ENCODE measurements at places on chromosomes 2 and 18.

DNA sequence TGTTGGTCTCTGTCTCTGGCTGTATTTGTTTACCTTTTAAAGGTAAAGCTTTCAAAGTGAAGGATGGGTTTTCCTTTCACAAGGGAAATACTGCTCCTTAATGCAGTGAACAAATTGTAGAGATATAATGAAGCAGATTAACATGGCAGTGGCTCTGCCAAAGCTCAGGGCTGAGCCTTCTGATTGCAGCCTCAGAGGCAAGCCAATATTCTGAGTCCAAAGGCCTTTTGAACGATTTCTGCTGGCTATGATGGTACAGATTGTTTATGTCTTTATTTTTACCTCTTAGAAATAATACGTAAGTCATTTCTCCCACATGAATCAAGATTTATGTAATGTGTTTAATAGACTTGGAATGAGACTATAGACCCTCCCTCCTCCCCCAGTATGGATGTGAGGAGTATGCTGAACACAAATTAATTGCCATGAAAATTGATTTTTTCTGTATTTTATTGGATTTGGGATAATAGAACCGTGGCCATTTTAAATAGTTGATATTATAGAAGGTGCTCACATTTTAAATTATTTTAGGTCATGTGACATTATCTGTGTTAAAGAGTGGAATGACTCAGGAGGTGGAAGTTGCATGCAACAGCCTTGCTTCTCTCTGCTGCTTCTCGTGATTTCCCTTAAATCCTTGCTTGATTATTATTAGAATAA lies 772 bp downstream of the SCN2A start:
- DNase-seq = no peak

DNA sequence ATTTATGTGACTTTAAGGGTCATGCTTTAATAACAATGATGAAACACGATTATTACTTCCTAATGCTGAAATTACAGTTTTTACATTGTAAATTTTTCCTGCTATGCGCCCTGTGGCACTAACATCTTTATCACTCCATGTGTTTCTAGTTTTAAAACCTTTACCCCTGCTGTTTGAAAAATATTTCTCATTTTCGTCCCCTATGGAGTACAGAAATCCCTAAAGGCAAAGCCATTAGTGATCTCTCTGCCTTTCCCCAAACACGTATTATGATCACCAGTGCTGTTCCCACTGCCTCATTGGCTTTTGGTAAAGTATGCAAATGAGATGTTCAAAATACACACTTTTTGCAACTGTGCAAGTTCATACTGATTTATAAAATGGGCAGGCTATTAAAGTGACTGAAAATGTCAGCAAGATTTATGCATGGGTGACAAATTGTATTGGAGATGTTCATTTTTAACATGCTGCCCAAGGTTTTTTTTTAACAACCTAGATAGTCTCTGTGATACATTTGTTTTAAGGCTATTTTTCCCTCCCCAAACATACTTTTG lies 1468.2 kb upstream of the ACVR2A start:
- no peak for DNase-seq

GRCh38 chr2:232693344-232693743 lies 3.8 kb upstream of the GIGYF2 start:
- no peak for DNase-seq

DNA sequence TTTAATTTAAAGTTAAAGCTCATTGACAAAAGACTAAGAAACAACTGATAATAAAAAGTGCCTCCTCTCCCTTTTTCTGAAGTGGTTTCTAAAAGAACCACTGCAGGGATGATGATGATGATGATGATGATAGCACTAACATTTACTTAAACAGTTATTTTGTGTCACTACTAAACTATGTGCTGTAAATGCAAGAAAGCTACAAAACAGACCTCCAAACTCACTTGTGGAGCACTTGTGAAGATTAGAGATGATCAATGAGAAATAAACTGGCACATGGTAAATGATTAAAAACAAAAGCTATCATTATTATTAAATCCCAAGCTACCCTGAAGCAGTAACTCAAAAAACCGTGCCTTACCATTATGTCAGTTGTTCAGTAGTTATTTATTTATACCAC lies 88.7 kb downstream of the SLC8A1 start:
- DNase-seq = no peak

- DNase-seq = no peak
These were observed 357.7 kb upstream of the SYT4 start for GRCh38 chr18:43634994-43635393.

- DNase-seq = peak; percentile 14
These were observed 182.7 kb upstream of the GLI2 start for GRCh38 chr2:120552800-120553481.

- no peak for DNase-seq
These were observed 17.2 kb upstream of the SDC1 start for GRCh38 chr2:20241973-20242726.

DNA sequence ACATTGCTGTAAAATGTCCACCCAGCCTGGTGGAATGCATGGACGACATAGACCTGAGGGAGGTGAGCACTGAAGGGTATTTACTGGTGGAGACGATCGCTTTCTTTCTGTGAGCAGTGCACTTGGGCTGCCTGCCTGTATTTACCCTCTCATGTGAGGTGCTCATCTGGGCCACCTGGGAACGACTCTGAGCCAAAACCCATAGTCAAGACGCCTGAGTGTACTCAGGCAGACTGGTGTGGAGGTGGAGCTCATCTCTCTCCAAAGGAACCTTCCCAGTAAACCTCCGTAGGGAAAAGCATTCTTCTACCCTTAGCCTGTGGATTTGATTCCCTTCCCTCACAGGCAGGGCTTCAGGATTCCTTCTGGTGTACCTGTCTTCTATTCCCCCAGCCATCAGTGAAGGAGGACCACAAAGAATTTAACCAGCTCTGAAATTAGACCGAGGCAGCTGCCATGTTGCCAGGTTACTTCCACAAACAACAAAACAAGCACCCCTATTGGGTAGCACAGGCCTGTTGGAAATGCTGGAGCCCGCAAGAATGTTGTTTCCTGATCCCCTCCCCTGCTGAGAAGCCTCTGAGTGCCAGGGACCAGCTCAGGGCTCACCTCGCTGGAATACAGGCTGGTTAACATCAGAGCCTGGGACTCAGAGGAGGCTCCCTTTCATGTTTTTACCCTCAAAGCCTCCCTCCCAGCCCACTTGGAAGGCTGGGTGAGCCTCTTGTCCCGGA lies 47.5 kb upstream of the TXNDC2 start:
- no peak for DNase-seq

DNA sequence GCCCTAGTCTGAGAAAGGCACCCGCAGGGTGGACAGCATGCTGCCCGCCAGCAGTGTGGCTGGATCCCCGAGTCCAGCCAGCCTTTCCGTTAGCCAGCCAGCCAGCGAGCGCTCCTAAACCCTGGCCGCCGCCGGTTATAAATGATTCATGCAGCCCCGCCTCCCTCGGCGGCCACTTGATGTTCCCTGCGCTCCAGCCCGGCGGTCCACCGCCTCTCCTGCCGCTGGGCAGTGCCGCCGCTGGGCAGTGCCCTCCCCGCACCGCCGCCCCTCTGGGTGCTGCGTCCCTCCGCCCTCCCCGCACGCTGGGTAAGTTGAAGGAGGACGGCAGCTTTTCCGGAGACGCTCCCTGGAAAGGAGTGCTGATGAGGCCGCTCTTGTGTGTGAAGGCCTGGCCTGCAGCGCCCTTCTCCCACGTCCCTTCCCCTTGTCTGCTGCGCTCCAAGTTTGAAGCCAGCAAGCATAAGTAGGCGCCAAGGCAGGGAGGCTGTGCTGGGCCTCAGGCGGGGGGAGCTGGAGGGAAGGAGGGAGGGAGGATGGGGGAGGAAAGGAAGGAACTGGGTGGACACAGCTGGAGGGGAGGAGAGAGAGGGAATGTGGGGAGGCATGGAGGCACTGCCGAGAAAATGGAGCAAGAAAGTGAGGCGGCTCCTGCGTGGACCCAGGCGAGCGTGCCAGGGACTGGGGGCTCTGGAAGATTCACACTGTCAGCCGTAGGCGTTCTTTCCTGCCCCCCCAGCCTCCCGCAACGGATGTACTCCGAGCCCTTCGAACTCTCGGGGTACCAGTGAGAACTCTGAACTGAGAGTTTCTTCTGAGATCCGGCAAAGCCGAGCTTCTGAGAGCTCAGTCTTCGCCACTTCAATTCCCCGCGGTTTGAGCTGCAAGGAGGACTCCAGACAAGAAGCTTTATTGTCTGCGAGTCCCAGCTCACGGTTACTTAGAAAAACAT lies 131.9 kb downstream of the GLI2 start:
- DNase-seq = no peak

DNA sequence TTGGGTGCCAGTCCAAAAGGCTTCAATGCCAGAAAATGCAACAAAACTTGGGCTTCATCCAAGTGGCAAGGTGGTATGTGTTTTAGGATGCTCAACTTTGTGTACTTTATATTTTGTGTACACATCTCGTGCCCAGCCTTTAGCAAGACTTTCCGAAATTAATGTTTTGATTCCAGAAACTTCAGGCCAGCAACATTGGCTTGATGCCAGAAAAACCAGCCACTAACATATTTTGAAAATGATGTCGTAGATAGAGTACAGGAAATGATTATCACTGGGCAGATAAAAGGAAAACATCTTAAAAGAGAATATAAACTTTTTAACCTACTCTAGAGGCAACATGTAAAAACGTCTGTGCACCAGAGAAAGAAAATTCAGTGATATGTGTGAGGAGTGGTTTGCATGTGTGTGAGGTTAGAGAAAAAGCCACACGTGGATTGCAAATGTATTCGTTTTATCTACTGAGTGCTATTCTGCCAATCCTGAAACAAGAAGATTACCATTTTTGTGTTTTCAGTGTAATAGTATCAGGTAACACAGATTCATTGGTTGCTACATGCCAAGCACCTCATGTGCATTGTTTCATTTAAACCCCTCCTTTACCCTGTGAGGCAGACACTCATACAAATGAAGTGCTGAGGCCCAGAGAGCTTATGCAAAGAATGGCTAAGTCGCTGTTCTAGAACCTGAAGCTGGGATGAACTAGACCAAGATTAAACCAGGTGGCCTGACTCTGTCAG lies 264.8 kb downstream of the C1D start:
- no peak for DNase-seq

- DNase-seq = no peak
These were observed 33.5 kb downstream of the RHBDD1 start for GRCh38 chr2:226869371-226869770.

- no peak for DNase-seq
These were observed 92.6 kb downstream of the UPP2 start for GRCh38 chr2:158194229-158194628.

DNA sequence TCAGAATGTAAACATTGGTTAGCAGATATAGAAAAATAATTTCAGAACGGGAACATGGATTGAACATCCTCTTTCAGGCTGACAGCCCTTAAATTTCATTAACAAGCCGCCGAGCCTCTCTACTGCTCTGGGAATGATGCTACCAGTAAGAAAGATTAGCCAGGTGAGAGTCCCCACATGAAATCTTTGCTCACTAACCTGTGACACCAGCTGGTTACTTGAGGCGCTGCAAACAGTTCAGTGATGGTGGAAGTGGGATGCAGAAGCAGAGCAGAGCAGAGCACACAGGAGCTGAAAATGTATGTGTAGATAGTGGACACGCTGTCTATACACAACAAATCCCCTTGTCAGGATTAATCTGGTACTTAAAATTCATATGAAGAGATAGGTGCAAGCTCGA lies 721.1 kb downstream of the DPP10 start:
- no peak for DNase-seq

- DNase-seq = no peak
These were observed 42.5 kb upstream of the LCLAT1 start for GRCh38 chr2:30404319-30405259.

- DNase-seq = no peak
These were observed 5.5 kb downstream of the ACYP2 start for GRCh38 chr2:54120950-54121349.

GRCh38 chr2:150339951-150340350 lies 147.5 kb downstream of the RND3 start:
- DNase-seq = no peak

GRCh38 chr18:74610051-74610615 lies 12.5 kb downstream of the ZNF407 start:
- no peak for DNase-seq

DNA sequence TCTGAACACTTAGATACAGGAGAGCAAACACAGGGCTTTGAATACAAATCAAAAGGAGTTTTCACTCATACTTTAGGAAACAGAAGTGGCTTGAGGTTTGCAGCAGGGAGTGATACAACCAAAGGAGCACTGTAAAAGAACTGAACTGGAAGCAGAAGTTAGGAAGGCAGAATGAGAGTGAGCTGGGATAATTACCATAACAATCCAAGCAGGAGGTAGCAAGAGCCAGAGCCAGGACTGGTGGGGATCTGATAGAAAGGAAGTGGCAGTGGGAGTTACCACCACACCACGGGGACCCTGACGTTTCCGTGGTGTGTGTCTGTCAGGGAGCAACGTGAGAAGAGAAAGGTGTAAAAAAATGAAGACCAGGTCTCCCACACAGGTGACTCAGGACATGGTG lies 81.3 kb upstream of the EPB41L3 start:
- no peak for DNase-seq

GRCh38 chr2:95333888-95334338 lies 36.8 kb downstream of the KCNIP3 start:
- DNase-seq = no peak

GRCh38 chr2:97906307-97906706 lies 89.4 kb downstream of the TMEM131 start:
- no peak for DNase-seq

DNA sequence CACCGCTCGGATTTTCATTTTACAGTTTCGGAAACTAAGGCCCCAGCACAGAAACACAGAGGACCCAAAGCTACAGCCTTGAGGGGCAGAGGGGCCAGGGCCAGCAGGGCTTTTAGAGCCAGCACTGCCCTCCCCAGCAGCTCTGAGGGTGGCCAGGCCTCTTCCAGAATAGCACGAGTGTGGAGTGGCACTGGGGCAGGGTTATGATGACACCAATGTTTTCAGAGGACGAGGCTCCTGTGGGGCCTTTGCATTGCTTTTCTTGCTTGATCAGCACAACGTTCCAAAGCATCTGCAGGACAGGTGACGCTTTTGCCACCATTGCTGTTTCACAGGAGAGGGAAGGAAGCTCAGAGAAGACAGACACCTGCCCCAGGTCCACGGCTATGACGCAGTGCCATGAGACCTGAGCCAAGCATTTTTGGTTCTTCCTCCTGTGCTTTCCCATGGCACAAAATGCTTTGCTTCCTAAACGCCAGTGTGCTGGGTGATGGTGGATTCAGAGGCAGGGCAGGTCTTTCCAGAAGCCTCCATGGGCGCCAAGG lies 126.9 kb downstream of the MBP start:
- no peak for DNase-seq
